ENCODE measurements at places on chromosomes 11 and 22.
A peak's percentile ranks its signal among the peaks of the same experiment; 100 is the strongest.

- no peak for DNase-seq
Measured at GRCh38 chr11:76769645-76770586, 13.2 kb upstream of the TSKU start.

DNA sequence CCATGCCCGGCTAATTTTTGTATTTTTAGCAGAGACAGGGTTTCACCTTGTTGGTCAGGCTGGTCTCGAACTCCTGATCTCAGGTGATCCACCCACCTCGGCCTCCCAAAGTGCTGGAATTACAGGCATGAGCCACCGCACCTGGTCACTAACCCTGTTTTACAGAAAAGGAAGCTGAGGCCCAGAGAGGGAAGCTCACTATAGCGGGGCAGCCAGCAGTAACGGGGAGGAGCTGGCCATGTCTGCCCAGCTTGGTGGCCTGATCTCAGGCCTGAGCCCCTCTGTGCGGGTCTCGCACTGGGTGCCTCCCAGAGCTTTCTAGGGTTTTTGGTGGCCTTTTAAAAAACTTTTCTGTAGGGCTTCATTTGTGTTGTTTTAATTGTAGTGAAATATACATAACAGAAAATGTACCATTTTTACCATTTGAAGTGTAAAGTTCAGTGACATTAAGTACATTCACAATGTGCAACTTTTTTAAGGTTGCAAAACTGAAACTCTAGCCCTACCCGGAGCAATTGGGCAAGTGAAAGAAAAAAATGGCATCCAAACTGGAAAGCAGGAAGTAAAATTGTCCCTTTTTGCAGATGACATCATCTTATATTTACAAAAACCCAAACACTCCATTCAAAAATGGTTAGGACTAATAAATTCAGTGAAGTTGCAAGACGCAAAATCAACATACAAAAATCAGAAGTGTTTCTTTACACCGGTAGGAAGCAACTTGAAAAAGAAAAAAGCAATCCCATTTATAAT is 14.5 kb upstream of the CYTH4 start:
- no peak for DNase-seq

DNA sequence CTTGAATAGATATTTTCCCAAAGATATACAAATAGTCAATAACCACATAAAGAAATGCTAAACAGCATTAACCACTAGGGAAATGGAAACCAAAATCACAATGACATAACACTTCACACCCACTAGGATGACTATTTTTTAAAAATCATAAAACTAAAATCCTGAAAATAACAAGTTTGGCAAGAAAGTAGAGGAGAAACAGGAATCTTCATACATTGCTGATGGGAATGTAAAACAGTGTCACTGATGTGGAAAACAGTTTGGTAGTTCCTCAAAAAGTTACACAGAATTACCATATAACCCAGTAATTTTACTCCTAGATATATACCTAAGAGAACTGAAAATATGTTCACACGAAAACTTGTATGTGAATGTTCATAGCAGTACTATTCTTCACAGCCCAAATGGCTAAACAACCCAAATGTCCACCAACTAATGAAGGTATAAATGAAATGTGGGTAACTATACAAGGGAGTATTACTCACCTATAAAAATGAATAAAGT is 12.5 kb downstream of the PICALM start:
- no peak for DNase-seq

DNA sequence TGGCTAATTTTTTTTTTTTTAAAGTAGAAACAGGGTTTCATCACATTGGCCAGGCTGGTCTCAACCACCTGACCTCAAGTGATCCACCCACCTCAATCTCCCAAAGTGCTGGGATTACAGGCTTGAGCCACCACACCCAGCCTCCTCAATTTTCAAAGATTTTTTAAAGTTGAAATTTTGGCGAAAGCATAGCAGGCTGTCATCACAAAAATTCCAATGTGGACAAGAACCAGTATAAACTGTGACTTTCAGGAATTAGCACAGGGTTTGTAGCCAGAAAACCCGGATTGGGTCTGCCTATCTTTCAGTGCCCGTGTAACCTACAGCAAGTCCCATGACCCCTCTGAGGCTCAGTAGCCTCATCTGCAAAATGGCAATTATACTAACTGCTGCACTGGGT is 80.2 kb downstream of the SGSM3 start:
- DNase-seq = no peak

- no peak for DNase-seq
Measured at GRCh38 chr11:7160814-7161489, 72.2 kb downstream of the RBMXL2 start.

DNA sequence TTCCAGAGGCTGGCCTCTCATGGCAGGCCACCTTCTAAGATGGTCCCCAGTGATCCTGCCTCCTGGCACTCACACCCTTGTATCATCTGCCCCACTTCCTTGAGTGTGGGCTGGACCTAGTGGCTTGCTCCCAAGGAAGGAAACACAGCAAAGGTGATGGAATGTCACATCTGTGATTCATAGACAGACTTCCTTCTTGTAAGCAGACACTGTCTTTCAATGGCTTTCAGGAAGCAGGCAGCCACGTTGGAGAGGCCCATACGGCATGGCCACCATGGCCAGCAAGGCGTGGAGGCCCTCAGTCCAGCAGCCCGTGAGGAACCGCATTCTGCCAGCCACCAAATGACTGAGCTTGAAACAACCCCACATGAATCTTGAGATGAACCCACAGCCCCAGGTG is 11.3 kb downstream of the LMO1 start:
- no peak for DNase-seq

DNA sequence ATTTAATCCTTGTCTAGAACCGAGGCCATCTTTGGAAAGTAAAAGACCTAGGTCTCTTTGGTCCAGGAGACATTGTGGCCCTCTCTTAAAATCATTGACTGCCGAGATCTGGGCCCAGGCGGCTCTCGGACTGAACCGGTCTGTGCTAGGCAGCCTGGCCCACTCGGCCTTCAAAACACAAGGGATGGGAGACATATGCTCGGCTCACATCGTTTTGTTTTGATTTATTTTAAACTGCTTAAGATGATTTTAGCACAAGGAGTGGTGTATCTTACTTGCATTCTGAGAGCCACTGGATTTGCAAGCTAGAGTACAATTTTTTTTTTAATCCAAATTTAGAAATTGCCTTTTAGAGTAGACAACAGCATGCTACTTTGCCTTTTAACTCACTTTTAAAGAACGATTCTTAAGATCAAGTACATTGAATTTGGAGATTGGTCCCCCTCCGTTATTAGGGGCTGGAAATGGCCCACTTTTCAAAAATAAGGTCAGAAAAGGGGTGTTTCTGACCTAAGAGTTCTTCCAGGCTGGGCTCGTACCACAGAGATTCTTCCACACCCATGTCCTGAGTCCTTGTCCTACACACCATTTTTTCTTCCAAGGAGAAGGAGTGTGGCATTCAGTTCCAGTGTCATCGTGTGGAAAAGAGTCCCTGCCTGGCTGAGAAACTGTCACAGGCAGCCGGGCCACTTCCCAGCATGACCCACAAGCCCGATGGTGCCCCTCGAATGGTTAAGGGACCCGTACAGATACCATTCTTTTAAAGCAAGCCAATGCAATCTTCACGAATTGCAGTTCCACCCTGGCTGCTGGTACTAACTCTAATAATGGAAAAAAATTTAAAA is 80.5 kb upstream of the WNT7B start:
- DNase-seq = no peak

- no peak for DNase-seq
Measured at GRCh38 chr11:66432597-66432996, 6.1 kb downstream of the MRPL11 start.

GRCh38 chr22:20315337-20316216 is 4.3 kb downstream of the DGCR6L start:
- no peak for DNase-seq

DNA sequence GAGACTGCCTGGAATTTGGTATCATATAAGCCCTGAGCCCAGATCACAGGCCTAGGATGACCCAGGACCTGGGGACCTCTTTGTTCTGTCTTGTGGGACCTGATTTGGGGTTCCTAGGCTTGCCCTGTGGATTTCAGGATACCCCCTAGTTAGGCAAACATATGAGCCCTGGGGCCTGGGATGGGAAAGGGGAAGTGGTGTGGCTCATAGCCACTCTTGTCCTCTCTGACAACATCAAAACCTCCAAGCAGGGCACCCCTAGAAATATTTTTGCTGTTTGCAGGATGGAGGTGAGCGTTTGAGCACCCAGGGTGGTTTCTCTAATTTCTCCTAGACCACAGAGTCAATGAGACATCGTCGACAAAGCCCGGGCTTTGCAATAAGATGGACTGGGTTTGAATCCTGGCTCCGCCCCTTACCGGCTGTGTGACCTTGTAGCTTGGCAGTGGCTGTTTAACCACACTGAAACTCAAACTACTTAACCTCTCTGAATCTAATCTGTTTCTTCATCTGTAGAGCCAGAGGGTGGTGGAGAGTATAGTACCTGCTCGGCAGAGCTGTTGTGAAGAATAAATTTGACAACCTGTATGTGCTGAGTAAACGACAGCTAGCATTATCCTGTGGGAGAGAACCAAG is 5.3 kb upstream of the LRRC10B start:
- no peak for DNase-seq

DNA sequence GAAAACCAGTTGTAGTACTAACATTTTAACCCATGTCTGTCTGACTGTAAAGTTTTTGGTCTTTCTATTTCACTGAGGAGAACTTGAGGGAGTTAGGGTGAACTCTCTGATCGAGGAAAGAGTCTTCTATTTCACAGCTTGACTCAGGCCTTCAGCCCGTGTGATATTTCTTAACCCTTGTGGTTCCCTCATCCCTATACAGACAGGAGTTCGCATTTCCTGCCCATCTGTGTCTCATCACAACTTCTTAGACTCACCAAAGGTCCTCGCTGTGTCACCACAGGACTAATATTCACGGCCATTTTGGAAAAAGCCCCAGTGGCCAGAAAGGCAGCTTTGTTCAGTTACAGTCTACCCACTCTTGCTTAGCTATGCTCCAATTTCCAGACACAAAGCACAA is 172.8 kb downstream of the FAM181B start:
- DNase-seq = no peak

GRCh38 chr22:23849009-23850006 is 8.4 kb upstream of the SLC2A11 start:
- peak; percentile 64 for DNase-seq

- DNase-seq = no peak
Measured at GRCh38 chr22:22678970-22679369, 34.6 kb downstream of the GGTLC2 start.

- DNase-seq = no peak
Measured at GRCh38 chr11:45846174-45846675, 1.1 kb upstream of the CRY2 start.

- no peak for DNase-seq
Measured at GRCh38 chr22:49307870-49308269, 519.8 kb downstream of the BRD1 start.

DNA sequence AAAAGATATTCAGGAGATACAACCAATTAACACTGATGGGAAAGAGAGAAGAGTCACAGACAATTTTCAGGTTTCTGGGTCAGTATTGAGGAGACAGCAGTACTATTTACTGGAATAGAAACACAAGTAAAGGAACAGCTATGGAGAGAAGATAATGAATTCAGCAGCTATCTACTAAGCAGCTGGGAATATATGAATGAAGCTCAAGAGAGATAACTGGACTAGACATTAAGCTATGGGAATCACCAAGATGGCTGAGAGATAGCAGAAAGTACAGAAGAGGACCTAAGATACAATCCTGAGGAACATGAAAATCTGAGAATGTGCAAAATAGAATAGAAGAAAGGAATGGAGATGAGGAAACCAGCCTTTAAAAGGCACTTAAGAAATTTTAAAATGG is 15.9 kb downstream of the ALG9 start:
- DNase-seq = no peak

DNA sequence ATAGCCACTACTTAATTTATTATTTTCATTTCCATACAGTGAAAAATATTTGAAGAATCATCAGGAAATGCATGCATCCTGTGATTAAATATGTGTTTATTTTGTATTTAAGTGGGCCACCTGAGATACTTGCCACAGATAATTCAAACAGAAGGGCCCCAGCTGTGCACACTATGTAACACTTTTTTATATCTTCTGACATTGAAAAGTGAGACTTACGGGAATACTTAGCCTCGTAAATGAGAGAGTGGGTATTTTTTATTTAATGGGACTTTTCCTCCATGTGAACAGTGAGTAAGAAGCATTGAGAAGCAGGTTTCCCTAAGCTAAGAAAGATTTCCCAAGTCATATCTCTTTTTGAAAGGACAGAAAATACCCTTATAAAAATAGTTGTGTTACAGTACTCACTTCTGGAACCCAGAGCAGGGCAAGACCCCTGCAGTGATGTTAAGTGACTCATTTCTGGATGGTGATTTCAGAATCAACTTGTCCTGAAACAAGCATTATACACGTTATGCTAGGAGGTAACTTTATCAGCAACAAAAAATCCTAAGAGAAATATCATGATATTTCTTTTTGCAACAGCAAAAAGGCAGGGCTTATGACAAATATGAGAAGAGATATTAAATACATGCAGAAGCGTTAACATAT is 478.1 kb upstream of the CHORDC1 start:
- no peak for DNase-seq

DNA sequence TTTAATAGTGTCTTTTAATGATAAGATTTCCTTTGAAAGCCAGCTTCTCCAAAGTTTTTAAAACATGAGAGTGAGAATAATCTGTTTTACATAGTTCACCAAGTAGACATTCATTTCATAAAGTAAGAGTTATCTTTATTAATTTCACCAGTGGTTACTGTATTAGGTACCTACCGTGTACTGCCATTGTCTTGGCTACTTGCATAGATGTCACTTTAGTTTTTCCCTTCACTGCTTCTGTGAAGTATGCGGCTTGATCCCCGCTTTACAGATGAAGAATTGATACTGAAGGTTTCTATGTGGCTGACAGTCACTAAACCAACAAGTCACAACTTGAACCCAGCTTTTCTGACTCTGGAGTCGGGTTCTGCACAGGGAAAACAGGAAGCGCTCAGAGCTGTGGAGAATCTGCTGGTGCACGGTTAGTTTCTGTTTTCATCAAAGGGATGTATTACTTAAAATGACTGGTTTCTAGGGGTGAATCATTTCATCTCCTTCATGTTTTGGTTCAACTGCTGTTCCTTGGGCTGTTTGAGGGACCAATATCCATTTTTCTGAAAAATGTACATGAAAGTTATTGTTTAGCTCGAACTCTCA is 39.3 kb upstream of the MYO18B start:
- DNase-seq = no peak

GRCh38 chr11:117819096-117820040 is 5.2 kb downstream of the FXYD2 start:
- DNase-seq = peak; percentile 68
